Activated CD8-positive, alpha-beta memory T cell treated with anti-CD3 and anti-CD28 coated beads for 4 hours (primary cell): ENCODE measurements at places on chromosomes 7 and 10.

DNA sequence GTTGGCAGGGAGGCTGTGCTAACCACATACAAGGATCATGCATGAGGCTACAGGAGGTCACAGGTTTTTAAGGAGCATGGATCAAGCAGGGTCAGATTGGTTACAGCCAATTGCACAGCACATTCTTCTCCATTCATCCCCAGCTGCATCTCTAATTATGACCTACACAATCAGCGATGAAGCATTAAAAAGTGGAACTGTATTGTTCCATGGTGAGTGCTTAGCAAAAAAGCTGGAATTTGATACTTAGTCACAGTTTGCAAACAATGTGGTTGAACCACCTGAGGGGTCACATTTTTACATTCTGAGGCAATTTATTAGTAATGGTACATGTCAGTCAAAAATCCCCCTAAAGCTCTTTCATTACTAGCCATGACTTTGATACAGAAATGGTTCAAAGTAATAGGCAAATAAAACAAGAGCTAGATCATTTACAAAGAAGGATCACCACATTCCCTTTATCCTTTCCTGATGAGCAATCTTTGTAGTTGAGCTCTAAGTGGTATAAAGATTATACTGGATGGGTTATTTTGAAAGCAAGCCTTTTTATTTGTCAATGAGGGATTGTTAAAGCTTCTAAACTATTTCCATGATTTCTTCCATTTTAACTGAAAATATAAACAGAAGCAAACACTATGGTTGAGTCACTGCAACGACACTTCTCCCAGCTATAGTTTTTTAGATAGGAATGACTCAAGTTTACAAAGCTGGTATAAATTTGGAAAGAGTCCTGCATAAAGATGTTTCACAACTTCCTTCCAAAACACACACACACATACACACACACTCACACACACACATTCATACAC is 217.8 kb upstream of the SEMA3A start:
- no peak for DNase-seq

DNA sequence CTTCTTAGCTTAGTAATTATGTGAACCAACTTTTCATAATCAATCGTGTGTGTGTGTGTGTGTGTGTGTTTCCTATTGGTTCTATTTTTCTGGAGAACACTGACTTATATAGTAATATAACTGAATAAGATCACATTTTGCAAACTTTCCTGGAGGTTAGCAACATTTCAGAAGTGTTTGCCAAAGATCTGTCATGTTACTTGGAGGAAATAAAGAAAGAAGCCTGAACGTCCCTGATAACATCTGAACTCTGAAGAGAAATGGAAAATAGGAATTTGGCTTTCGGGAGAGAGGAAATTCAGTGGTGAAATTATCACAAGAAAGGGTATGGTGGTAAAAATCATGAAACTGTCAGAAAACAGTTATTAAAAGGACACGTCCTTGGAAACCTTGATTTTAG is 984.4 kb upstream of the AUTS2 start:
- no peak for DNase-seq

GRCh38 chr10:6929148-6929830 is 349.2 kb upstream of the PRKCQ start:
- DNase-seq: no peak

DNA sequence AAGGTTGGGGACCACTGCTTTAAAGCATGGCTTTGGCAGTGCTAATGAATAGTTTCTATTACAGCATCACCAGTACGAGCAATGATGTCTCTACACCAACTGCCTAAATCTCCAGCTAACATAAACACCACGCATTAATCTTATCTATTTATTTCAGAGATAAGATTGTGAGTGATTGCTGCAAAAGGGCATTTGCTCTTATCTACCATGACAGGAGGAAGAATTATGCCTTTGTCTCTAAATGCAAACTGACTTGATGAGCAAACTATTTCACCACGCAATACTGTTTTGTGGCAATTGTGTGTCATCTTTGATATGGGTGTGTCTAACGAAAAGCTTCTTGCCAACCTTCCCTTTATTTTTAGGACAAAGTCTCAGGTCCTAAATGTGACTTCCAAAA is 684.9 kb downstream of the SORCS1 start:
- DNase-seq: no peak

DNA sequence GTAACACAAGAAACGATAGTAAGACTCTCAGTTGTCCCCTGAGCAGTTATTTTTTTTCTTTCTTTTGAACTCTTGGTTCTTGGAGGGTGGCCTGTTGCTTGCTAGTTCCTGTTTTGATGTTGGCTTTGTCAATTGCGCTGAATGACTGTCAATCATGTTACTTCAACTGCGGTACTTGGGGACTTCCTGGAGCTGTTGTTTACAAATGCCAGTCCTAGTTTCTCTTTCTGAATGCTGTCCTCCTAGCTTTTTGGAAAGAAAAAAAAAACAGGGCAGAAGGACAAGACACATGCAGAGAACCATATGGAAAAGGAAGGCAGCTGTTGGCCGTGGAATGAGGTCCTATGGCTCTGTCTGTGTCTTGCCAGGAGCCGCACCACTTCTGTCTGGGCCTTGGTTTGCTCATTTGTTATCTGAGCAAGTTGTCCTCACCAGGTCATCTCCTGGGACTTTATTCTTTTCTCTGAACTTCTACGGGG is 7.0 kb upstream of the PDCD4 start:
- DNase-seq: peak; percentile 39

DNA sequence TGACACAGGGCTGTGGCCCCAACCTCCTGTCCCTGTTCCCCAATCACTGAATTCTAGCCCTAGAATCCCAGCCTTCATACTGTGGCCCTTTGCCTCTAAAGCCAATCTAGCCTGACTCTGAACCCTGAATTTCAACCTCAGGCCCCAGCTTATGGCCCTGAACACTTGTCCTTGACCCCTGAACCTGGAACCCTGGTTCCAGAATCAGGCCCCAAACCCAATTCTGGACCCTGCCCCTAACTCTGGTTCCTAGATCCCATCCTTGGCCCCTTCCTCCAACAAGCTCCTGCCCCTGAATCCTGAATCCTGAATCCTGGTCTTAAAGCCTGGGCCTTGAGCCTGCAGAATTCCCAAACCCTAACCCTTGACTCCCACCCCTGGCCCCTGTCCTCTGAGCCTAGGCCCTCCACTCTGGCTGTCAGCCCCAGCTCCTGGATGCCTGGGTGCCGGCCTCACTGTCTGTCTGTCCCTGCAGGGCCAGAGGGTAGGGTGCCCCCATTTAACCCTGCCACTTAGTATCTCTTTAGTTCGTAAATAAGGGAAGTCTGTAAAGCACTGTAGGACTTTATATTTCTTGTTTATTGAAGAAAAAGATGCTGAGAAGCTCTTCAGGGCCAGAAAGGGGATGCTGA is 1.3 kb downstream of the INPP5A start:
- no peak for DNase-seq

- DNase-seq: no peak
Observed at GRCh38 chr7:34327681-34328080, 330.3 kb upstream of the NPSR1 start.

- DNase-seq: no peak
Observed at GRCh38 chr10:2119316-2119715, 382.0 kb upstream of the ADARB2 start.

DNA sequence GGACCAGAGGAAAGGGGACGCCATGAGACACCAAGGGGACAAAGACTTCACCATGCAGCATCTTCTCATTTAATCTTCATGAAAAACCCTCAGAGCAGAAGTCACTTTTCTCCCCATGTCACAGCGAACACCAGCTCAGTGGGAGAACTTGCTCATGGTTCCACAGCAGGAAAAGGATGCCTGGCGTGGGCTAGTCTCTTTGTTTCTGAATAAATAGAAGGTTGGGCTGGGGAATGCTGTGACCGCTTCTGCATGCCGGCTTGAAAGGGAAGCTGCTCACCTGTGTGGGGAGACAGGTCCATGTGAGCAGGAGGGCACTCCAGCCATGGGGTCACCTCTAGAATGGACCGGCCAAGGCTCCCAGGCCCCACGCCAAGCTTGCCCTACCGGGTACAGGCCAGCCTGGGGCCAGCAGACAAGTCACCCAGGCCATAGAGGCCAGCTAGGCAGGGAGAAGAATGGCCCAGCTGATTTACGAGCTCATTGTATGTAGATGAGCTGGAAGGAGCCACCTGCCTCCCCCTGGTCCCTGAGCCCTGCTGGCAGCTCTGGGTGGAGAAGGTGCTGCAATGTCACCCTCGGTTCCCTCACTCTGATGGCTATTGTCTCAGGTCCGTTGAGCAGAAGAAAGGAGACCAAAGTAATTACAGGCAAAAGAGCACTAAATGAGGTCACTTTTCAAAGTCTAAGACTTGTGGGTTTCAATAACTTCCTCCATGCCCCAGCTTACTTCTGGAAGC is 82.0 kb upstream of the PDZD8 start:
- DNase-seq: no peak

- no peak for DNase-seq
Observed at GRCh38 chr10:31751051-31751737, 177.4 kb downstream of the ARHGAP12 start.

DNA sequence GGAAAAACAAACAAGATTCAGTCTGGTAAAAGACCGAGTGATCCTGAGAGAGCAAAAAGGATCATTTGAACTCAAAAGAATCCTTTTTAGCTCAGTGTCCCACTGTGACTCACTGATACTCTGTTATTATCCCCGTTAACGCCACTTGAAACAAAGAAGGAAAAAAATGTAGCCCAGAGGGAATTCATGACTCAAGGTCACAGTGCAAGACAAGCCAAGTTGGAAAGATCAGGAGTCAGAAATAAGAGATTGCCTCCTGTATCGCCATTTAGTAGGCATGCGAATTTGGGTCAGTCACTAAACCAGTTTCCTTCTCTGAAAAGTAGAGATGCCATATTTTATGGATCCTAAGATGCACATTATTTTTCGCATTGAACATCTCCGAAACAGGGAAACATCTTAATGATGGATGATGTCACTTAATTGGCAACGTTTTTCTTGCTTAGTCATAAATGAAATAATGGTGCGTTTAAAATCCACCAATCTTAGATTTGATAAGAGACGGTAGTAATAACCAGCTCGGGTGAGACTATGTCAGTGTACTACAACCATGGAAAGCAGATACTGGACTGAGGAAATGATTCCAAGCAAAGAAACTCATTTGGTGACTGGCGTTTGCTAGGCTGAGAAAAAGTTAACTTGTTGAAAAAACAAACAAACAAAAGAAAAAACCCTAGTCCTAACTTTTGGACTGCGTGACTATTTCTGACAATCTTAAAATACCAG is 502.0 kb upstream of the CELF2 start:
- DNase-seq: no peak

DNA sequence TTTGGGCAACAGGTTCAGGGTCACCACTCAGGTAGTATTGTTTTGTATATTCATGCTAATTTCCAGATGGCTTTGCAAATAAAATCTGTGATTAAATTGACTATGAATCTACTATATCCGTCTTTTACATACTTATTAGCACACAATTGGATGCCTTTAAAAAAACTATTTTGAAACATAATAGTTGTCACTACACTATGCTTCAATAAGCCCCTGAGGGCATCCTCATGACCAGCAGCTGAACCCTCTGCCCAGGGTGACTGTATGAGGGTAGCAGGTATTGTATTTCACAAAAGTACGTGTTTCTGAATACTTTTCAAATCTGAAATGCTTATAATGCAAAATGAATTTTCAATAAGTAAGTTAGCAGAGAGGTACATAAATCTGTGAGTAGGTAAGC is 97.3 kb downstream of the DNAH11 start:
- no peak for DNase-seq

DNA sequence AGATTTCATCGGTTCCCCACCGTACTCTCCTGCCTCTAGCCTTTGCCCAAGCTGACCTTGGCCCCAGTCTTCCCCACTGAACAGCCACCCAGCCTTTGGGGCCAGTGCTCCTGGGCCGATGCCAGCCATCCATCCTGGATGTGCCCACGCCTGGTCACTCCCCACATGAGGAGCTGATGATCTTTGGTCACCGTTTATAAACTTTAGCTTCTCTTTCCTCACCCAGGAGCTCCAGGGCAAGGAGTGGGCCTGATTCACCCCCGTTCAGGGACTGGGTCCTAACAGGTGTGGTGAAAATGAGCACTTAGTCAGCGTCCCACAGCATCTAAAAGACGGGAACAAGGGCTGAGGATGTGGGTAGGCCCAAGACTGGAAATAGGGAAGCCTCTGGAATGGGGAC is 22.9 kb downstream of the GTF2IRD1 start:
- no peak for DNase-seq

GRCh38 chr10:116241642-116242410 is 31.2 kb downstream of the GFRA1 start:
- no peak for DNase-seq

DNA sequence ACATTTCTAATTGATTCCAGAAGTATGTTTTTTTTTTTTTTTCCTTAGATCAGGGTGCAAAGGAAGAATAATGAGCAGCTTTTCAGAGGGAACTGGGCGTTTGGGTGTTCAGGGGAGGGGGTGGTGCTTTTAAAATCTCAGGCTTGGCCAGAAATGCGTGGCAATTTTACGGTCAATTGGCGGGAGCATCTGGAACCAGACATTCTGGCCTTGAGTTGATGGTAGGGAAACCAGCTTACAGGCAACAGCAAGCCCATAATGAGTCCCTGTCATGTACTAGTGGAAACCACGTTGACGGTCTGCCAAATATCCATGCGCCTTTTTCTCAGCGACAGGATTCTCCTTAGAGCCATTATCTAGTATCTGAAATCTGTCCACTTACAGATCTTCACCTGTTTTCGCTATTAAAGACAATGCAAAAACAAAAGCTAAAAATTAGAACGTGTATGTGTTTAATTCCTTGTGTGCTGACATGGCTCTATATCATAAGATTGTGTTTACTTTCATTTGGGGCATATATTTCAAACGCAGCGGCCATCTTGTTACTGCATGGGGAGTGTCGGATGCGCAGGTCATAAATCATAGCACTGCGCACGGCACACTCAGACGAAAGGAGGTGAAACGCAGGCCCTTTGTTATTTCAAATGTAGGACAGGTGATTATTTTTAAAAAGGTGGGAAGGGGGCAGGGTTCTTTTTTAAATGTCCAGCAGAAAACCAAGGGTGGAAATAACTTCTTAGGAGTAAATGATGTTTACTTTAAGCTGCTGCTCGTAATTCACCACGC is 209.2 kb downstream of the AGMO start:
- no peak for DNase-seq

DNA sequence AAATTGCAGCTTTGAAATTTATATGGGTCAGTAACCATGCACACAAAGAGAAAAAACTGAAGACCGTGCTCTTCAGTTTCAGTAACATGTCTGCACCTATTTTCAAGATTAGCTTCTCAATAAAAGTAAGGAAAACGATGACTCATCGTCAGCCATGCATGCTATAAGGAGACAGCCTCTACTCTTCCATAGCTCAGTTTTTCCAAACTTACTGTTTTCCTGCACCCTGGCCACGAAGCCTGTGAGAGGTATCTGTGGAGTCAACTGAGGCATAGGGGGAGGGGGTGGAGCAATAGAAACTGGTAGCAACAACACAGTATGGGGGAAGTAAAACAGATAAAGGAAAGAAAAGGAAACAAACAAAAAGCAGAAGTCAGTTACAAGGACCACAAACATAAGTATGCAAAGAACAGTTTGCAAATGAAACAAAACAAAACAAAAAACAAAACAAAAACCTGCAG is 58.0 kb downstream of the PDSS1 start:
- no peak for DNase-seq

GRCh38 chr7:116670409-116671015 is 1.5 kb upstream of the MET start:
- no peak for DNase-seq

- no peak for DNase-seq
Observed at GRCh38 chr10:20142311-20142710, 326.1 kb downstream of the PLXDC2 start.

- DNase-seq: no peak
Observed at GRCh38 chr10:119138346-119139306, 26.9 kb downstream of the SFXN4 start.

GRCh38 chr10:132583456-132583855 is 45.9 kb downstream of the INPP5A start:
- no peak for DNase-seq
